GM12878 (cell line): ENCODE measurements at places on chromosomes 2 and 18.
A peak's percentile ranks its signal among the peaks of the same experiment; 100 is the strongest.

DNA sequence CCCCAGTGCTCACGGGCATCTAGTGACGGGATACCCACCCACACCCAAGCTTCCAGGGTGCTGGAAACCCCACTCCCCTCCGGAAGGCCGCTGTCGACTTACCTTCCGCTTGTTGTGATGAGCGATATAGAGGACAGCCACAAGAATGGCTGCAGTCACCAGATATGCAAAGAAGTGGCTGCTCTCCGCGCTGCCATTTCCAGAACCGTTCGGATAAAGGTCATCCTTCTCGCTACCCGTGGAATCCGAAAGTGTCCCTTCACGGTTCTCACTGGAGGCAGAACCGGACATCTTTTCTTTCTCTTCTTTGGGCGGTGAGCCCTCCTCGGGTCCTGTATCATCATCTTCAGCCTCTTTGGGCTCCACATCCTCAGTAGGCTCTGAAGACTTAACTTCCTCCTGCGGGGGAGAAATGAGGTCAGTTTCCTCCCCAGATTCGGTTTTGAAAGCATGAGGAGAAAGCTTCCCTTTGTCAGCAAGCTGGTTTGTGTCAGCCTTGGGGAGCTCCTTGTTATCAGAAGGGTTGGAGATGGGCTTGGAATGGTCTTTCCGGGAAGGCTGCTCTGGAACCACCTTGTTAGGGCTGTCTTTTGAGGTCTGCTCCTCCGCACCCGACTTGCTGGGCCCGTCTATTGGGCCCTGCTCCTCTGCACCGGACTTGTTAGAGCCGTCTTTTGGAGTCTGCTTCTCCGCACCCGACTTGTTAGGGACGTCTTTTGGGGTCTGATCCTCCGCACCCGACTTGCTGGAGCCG, 1.2 kb downstream of the TGOLN2 start:
- peaks cover 16% of the 10 kb centered on the region for H3K4me1 ChIP-seq
- no peak for DNase-seq
- no peaks in the 10 kb centered on the region for H3K27me3 ChIP-seq
- H3K36me3 ChIP-seq: peaks cover 28% of the 10 kb centered on the region
- H3K4me3 ChIP-seq: peak overlapping the region; percentile 98

GRCh38 chr2:187917535-187917934, 363.3 kb upstream of the TFPI start:
- no peak overlapping the region for H3K4me3 ChIP-seq
- no peaks in the 10 kb centered on the region for H3K36me3 ChIP-seq
- no peak overlapping the region for H3K27ac ChIP-seq

DNA sequence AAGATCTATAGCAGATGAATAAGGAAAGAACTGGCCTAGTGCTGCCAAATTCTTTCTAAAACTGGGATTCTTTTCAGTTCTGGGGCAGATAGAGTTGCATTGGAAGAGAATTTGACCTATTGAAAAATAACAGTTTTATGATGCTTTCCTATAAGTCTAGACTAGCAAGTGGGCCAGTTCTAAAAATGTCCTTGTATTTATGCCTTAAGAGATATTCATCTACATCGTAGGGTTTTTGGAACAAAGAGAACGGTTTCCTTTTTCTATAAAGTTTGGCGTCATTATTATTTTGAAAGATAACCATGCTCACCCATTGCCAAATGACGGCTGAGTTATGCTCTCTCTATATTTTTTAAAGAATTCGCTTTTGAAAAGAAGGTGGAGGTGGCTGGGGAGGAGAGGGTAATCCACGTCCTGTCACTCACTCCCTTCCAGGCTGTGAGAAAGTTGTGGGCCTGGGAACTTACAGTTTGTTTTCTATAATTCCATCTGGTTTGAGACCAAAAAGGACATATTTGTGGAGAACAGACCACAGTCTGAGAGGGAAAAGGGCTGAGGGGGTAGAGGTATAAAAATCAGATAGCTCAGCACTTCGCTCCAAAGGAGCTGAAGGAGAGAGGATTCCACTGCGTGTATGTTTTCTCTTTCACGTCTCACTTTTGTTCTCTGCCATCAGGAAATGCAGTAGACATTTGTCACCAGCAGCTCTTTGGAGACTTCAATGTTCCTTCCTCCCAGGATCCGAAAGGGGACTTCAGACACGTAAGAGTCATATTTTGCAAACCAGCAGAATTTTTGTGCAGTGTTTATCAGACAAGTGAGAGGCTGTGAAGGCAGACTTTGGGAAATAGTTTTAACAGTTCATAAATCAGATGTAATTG, 281.9 kb upstream of the FN1 start:
- no peaks in the 10 kb centered on the region for H3K4me1 ChIP-seq
- no peak overlapping the region for H3K4me3 ChIP-seq
- no peak for DNase-seq
- H3K27me3 ChIP-seq: no peaks in the 10 kb centered on the region
- no peak overlapping the region for H3K27ac ChIP-seq
- H3K36me3 ChIP-seq: no peaks in the 10 kb centered on the region

DNA sequence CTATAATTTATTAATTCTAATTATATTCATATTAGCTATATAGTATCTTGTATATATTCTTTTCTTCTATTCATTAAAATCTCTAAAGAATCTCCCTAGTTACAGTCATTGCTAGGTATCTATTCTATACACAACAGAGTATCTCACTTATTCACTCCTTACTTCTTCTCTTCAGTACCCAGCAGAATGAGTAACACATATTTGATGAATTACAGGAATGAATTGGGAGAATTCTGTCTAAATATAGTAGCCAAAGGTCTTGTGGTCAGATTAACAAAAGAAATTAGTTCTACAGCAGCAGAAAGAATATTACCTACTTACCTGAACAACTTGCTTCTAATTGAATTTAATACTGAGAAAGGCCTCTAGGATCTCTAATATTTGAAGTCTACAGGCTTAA, 758.0 kb upstream of the ZEB2 start:
- no peaks in the 10 kb centered on the region for H3K36me3 ChIP-seq
- no peaks in the 10 kb centered on the region for H3K27me3 ChIP-seq
- no peak overlapping the region for H3K4me3 ChIP-seq
- no peaks in the 10 kb centered on the region for H3K4me1 ChIP-seq

- no peak for DNase-seq
- no peaks in the 10 kb centered on the region for H3K27me3 ChIP-seq
- no peaks in the 10 kb centered on the region for H3K4me1 ChIP-seq
- no peaks in the 10 kb centered on the region for H3K36me3 ChIP-seq
Measured at GRCh38 chr2:155070489-155070888, 372.0 kb downstream of the KCNJ3 start.

GRCh38 chr2:55898386-55899040, 25.1 kb downstream of the EFEMP1 start:
- no peak overlapping the region for H3K27ac ChIP-seq
- H3K36me3 ChIP-seq: no peaks in the 10 kb centered on the region
- no peaks in the 10 kb centered on the region for H3K27me3 ChIP-seq
- no peak overlapping the region for H3K4me3 ChIP-seq
- H3K4me1 ChIP-seq: no peaks in the 10 kb centered on the region

- H3K27me3 ChIP-seq: no peaks in the 10 kb centered on the region
- no peak for DNase-seq
- H3K36me3 ChIP-seq: no peaks in the 10 kb centered on the region
Measured at GRCh38 chr2:220272656-220273055, 645.2 kb downstream of the SLC4A3 start.
